ENCODE measurements at places on chromosomes 7 and 10. TPM values are rescaled to one million over a fixed set of nuclear protein-coding genes. Genes with fewer than 3 reads are reported as not detected.
A peak's percentile ranks its signal among the peaks of the same experiment; 100 is the strongest.

Gene ALOX5
- not detected for total RNA-seq

Gene PTEN
- 83.5 TPM for total RNA-seq

GRCh38 chr10:11186374-11186773 lies 168.7 kb downstream of the CELF2 start:
- peaks cover 11% of the 10 kb centered on the region for H3K36me3 ChIP-seq
- DNase-seq: no peak
- H3K4me3 ChIP-seq: no peak overlapping the region
- H3K27me3 ChIP-seq: no peaks in the 10 kb centered on the region
- H3K4me1 ChIP-seq: peaks cover 21% of the 10 kb centered on the region

DNA sequence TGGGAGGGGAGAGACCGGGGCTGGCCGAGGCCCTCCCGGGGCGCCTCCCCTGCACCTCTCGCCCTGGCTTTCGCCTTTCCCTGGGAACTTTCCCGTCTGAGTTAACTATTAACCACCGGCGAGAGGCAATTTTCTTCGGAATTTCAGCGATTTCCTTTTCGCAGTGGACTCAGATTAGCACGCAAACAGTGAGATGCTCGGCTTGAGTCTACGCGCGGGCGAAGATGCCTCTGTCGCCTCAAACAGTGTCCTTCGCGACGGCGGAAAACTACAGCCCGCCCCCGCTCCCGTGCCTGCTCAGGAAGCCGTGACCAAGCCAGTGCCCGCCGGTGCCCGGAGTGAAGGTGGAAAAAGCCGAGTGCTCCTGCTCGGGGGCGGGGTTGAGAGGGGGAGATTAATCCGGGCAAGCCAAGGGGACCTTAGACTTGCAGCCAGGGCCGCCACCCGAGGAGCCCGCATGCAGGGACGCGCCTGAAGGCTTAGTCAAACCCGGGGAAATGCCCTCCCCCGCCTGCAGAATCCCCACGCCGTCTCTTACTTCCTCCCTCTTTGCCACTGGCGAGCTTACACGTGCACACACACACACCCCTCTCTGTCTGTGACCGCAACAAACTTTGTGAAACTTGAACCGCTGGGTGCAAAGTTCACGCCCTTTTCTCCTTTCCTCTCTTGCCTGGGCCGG lies 14.5 kb upstream of the PAX2 start:
- peak overlapping the region; percentile 65 for H3K27ac ChIP-seq
- peak overlapping the region; percentile 71 for H3K4me3 ChIP-seq
- peaks cover 38% of the 10 kb centered on the region for H3K4me1 ChIP-seq

GRCh38 chr10:46175831-46176230 lies 111.0 kb upstream of the ANTXRL start:
- H3K27ac ChIP-seq: no peak overlapping the region
- no peak for DNase-seq
- H3K4me3 ChIP-seq: no peak overlapping the region
- no peaks in the 10 kb centered on the region for H3K4me1 ChIP-seq

Gene EGR2
- 17.8 TPM for total RNA-seq

DNA sequence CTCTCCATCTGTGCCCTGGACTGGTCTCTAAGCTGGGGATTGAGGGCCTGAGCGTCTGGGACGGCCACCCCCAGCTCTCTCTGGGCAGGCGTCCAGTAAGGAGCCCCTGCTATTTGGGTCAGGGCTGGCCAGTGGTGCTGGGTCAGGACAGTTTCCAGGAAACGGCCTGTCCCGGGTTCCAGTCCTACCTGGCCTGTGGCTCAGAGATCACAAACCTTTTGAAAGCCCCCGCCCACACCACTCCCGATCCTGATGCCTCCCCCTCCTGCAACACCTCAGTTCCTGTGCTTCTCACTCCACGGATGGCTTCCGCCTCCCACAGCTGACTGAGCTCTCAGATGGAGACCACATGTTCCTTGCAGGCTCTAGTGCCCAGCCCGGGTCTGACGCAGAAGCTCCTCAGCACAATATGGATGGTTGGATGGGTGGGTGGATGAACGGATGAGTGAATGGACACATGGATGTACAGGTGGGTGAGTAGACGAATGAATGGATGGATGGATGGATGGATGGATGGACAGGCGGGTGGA lies 91.7 kb upstream of the PDGFA start:
- DNase-seq: peak; percentile 67
- no peaks in the 10 kb centered on the region for H3K27me3 ChIP-seq
- H3K4me1 ChIP-seq: peaks cover 31% of the 10 kb centered on the region
- H3K4me3 ChIP-seq: no peak overlapping the region
- no peaks in the 10 kb centered on the region for H3K36me3 ChIP-seq
- peak overlapping the region; percentile 69 for H3K27ac ChIP-seq
